ENCODE measurements at places on chromosomes 11 and 22.

DNA sequence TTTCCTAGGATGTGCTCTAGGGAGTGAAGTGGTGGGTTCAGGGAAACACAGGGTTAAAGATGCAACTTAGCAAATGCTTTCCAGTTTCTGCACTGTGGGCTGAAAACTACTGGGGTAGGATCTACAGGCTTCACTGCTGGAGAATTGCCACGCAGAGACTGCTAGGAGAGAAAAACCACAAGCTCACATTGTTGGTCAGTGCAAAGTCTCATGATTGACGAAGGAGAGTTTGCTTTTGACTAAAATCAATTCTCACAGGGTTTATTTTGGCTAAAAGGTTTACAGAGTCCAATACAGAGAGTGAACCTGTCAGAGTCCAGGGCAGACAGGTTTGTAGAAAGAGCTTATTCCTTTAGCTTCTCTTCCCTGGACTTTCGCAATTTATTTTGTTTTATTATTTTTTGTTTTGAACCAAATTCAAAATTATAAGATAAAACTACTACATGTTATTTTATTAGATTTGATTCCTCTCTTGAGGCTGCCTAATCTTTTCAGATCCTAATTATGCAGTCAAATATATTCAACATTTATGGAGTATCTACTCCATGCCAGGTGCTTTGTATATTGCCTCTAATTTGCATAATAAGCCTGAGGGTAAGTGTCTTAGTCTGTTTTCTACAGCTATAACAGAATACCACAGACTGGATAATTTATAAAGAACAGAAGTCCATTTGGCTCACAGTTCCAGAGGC lies 64.7 kb downstream of the MTNR1B start:
- DNase-seq, result no peak

DNA sequence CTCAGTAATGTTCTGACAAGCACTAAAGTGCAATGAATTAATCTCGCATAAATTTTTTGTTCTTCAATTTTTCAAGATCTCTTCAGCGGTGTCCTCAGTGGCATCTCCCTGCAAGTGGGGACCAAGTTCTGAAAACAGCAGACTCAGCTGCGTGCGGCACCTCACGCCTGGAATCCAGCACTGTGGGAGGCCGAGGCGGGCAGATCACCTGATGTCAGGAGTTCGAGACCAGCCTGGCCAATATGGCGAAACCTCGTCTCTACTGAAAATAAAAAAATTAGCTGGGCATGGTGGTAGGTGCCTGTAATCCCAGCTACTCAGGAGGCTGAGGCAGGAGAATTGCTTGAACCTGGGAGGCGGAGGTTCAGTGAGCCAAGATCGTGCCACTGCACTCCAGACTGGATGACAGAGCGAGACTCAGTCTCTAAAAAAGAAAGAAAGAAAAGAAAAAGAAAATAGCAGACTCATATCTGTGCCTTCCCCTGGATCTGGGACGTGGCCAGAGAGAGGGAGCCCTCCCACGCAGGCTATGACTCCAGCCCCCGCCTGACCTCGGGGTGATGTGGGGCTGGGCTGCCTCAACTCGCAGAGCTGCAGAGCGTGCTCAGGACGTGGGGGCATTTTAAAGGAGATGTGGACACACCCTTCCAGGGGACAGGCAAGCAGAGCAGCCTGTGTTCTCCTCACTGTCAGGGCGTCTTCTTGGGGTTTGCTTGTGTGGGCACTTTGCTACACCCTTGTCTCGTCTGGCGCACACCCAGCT lies 346.6 kb downstream of the BRD1 start:
- DNase-seq, result no peak

DNA sequence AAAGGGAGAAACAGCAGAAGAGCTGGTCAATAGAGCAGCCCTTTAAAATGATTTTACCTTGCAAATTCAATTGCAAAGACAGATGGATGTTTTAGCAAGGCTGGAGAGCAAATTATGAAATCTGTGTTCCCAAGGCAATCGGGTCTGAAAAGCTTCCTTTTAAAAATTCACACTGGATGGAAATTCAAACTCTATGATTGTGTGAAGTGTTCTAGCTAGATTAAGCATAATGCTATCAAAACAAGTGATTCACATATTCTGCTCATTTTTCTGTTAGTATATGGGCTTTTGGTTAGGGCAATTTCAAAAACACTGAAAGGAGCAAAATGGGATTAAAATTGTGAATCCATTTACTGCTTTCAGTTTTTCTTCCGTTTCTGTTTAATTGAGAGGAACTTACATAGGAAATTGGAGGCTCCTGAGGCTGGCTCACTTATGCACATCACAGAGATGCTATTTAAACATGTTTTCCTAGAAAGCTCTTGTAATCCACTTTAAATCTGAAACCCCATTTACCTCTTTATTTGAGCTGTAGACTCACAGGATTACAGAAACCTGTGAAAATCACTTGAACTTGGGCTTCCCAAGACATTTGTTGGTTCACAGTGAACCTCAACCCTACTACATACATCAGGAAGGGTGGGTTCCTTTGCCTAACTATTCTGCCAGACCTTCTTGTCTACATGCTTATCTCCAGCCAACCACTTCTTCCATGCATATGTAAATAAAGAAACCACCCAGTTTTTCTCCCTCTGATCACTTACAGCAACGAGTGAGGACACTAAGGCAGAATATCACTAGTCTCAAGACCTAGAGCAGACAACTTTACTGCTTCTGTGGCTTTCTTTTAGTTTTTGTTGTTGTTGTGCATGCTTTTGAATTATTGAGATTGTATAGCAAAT lies 201.9 kb upstream of the PITPNB start:
- DNase-seq, result no peak

GRCh38 chr11:119432484-119433357 lies 9.7 kb upstream of the THY1 start:
- no peak for DNase-seq

- peak; percentile 80 for DNase-seq
Measured at GRCh38 chr11:96242971-96243647, 99.9 kb downstream of the MAML2 start.

GRCh38 chr22:22111267-22111751 lies 128.7 kb upstream of the TOP3B start:
- peak; percentile 85 for DNase-seq

DNA sequence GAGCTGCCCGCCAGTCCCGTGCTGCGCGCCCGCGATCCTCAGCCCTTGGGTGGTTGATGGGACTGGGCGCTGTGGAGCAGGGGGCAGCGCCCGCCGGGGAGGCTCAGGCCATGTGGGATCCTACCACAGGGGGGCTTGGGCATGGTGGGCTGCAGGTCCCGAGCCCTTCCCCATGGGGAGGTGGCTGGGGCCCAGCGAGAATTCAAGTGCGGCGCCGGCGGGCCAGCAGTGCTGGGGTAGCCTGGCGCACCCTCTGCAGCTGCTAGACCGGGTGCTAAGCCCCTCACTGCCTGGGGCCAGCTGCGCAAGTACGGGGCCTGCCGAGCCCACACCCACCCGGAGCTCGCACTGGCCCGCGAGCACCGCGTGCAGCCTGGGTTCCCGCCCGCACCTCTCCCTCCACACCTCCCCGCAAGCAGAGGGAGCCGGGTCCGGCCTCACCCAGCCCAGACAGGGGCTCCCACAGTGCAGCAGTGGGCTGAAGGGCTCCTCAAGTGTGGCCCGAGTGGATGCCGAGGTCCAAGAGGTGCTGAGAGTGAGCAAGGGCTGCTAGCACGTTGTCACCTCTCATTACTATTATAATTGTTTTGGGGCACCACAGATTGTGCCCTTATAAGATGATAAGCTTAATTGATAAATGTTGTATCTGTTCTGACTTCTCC lies 333.2 kb downstream of the CASP12 start:
- DNase-seq, result no peak

DNA sequence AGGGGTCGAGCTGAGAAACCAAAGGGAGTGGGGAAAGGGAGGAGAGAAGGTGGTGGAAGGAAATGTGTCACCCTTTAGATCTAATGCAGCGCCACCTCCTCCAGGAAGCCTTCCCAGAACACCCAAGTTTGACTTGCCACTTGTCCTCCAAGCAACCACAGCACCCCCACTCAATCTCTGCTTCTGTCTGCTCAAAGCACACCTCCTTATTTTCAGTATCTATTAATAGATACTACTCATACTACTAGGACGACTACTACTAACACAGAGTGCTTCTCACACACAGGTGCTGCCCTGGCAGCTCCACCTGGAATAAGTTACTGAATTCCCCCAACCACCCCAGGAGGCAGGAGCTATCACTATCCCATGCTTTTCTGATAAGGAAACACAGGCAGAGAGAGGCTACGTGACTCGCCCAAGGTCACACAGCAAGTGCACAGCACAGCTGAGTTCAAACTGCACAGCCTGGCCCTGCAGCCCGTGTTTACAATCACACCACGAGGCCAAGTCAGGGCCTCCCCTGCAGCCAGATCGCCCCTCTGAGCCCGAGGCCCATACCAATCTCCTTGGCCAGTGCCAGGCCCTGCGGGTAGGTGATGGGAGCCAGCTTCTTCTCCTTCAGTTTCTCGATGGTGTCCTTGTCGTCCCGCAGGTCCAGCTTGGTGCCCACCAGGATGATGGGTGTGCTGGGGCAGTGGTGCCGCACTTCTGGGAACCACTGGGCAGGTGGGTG lies 13.2 kb downstream of the RAC2 start:
- no peak for DNase-seq

DNA sequence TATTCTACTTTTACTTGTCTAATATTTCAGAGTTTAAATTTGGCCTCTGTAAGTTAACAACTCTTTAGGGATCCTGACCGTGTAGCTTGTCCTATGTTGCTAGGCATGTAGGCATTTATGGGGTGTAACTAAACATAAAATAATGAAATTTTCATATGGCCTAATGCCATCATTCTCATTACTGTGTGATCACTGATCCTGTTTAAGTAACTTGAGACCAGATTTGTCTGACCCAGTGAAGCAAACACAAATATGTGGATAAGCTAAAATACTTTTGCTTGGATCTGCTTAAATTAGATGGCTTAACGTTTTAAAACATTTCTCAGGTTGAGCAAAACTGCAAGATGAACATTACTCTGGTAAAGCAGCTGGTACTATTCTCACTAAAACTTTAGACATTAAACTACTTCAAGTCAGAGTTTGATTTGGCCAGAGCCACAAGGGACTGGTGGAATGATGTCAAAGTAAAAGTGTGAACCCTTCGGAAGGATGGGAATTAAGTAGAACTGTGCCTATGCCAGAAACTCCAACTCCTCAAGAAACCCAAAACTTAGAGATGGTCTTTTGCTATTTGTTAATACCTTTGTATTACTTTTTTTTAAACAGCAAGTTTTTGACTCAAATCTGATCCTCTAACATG lies 12.5 kb downstream of the QSER1 start:
- DNase-seq, result no peak

GRCh38 chr11:113681711-113682413 lies 24.2 kb downstream of the TMPRSS5 start:
- DNase-seq, result no peak

- DNase-seq, result no peak
Measured at GRCh38 chr11:106524436-106524835, 447.0 kb downstream of the AASDHPPT start.

- DNase-seq, result no peak
Measured at GRCh38 chr22:37442537-37442936, 15.3 kb upstream of the ELFN2 start.

GRCh38 chr11:35349897-35350296 lies 69.5 kb downstream of the SLC1A2 start:
- no peak for DNase-seq

DNA sequence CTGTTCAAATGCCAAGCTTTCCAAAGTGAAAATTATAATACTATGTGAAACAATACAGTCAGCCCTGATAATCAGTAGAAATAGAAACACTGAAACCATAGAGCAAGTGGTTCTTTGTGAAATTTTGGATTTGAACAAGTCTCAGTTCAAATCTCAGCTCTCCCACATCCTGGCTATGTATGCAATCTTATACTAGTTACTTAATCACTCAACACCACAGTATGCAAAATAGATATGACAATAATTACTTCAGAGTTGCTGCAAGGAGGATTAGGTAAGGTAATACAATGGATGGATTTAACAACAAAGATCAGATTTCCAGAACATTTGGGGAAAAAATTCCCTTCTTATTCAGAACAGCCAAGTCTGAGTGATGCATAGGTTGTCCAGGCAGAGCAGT lies 851.8 kb upstream of the CCDC90B start:
- DNase-seq, result no peak

GRCh38 chr11:116857316-116857715 lies 19.9 kb upstream of the APOA1 start:
- no peak for DNase-seq

DNA sequence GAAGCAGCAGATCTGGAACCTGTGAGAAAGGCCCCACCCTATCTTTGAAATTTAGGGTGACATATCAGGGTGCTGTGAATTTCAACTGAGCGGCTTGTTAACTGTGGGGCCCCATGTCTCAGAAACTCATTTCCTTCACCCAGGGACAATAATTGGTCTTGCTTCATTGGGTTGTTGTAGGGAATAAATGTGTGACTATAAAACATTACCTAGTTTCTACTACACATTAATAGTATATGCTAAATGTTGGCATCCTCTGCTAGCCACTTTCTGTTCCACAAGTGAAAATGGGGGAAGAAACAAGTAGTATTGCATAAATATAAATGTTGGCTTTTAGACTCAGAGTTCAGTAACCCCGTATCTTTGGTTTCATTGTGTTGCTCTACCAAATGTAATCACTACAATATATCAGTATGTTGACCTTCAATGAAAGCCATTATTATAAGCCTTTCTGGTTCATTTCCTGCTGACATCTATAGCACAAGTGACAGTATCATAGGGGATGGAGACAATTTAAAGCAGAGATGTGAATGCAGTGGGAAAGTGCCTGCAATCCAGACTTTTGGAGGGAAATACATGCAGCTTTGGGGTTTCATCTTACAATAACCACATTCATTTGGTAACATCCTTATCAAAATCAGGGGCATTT lies 905.5 kb upstream of the RAG2 start:
- DNase-seq, result no peak

- DNase-seq, result no peak
Measured at GRCh38 chr22:32775957-32776356, 25.5 kb upstream of the TIMP3 start.

GRCh38 chr22:32100711-32101110 lies 57.6 kb downstream of the SLC5A1 start:
- DNase-seq, result no peak

DNA sequence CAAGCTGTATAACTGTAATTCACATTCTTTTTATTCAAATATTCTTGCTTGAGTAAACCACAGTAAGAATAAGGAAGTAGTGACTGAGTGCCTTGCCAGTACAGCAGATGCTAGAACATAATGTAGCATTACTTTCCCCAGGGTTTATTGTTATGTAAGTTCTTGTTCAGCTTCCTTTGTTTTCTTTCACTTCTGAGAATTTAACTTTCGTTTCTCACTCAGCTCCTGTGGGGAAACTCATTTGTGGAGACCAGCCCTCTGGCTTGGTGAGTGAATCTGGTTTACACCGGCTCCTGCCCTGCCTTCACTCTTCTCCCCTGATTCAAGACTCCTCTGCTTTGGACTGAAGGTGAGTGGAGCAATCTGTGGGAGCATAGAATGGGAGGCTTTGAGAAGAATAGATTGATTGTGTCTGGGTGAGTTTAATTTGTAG lies at the start of gene TRIM22:
TSS of gene TRIM22 (plus strand) at position 240 of the 433 bp plus-strand sequence. CDS start 6,443 bp downstream, outside the sequence.
- peak; percentile 68 for DNase-seq

All from GM20000 (cell line).